Activated CD4-positive, alpha-beta T cell treated with anti-CD3 and anti-CD28 coated beads, Interleukin-2, amount 50 U/mL, for 1 hour (primary cell): ENCODE measurements at places on chromosomes 4 and X.

DNA sequence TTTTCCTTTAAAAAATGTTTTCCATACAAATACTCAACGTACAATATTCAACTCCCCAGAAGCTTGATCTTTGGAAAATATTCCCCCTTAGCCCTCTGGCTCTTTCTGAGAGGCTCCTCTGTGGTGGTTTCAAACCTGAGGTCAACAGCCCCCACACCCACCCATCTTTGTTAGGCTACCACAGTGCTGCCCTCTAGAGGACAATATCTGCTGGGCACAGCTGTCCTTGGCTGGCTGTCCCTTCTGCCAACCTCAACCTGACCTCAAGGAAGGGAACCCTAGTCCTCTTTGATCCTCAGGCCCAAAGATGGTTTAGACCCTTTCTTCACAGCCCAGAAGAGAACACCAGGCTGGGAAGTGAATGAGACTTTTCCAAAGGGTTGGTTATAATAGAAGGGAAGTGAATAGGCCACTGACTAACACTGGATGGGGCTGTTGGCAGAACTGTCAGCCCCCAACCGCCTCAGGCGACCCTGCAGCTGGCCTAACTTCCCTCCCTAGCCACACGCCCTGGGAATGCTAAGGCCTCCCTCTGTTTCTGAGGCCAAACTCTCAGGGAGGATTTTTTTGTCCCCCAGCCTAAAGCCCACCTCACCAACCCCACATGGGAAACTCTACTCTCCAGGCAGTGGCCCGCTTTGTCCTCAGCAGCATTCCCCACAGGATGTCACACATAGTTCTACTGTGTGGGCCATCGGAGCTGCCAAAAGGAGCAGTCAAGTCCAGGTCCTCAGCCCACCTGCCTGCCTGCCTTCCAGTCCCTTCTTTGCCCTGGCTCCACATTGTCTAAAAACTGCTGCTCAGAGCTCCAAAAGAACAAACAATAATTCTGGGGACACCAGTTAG lies 34.3 kb downstream of the NYX start:
- no peak for DNase-seq

DNA sequence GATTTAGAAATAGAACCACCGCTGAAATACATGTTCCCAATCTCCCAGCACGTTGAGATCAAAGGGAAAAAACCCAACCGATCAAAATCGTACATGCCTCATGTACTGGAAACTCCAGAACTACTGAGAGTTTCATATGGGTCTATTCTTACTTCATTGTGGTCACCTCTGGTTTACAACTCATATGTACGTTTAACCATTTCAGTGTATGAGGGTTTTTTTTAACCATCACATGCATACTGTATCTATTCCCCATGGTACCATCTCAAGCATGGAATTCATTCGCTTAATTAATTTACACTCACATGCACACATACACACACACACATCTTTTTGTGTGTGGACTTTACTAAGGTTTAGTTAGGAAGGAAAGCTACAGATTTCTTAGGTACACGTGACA lies 46.0 kb upstream of the CLNK start:
- DNase-seq, result no peak

DNA sequence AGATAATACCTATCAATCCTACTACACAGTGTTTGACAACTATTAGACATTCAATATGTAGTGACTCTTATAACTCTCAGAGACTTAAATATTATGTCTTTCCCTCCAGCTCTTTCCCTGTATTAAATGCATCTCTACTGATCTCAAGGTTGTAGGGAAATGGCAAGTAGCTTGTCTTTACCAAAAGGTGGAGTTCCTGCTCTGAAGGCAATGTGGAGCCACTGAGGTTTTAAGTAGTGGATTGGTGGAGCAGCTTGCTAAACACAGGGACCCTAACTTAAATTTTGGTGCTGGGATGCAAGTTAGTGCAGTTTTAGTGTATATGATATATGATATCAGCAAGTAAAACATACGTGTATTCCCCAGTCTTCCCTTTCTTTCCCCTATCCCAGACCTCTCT lies 13.1 kb downstream of the FNIP2 start:
- DNase-seq, result no peak

DNA sequence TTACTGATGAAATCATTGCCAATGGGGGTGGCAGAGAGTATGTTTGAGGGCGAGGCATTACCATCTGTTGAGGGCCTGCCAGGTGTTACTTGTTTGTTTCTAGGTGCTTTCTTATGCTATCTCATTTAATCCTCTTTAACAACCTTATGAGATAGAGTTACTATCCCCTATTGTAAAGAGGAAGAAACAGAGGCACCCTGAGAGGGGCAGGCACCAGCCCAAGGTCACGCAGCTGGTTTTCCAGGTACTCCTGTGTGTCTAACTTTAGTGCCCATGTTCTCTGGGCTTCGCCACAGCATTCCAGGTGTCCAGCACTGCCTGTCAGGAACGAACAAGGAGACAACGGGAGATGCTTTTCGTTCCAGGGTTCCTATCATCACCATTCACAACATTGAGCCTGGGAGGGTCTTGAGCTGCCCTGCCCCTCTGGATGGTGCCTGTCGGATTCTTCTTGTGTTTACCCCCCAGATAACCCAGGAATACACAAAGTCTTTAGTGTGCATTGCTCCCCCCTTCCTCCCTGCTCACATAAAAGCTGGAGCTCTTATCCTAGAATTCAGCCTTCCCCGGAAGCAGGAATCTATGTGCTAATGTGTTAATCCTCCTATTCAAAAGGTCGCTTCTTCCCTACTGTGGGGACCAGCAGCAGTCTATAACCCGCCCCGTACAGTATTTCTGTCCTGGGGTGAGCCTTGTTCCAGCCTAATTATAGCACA lies 24.9 kb upstream of the GPC4 start:
- DNase-seq, result no peak

DNA sequence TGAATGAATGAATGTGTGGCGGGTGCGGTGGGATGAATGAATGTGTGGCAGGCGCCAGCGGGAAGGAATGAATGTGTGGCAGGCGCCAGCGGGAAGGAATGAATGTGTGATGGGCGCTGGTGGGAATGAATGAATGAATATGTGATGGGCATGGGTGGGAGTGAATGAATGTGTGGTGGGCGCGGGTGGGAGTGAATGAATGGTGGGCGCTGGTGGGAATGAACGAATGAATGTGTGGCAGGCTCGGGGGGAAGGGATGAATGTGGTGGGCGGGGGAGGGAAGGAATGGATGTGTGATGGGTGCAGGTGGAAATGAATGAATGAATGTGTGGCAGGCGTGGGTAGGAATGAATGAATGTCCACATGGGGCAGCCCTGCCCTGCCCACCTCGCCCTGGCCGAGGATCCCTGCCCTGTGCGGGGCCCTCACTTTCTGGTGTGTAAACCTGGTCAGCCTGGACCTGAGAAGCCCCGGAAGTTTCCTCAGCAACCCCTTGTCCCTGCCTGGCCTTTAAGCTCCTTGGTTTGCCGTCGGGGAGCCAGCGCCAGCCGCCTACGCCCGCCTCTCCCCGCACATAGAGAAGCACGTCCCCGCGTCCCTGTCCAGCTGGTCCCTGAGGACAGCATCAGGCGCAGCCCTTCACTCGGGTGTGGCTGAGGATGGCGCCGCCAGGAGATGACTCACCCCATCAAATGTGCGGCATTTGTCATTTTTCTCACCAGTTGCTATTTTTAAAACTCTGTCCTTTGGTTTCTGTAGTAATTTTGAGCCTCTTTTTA lies 112.8 kb upstream of the LRPAP1 start:
- no peak for DNase-seq

DNA sequence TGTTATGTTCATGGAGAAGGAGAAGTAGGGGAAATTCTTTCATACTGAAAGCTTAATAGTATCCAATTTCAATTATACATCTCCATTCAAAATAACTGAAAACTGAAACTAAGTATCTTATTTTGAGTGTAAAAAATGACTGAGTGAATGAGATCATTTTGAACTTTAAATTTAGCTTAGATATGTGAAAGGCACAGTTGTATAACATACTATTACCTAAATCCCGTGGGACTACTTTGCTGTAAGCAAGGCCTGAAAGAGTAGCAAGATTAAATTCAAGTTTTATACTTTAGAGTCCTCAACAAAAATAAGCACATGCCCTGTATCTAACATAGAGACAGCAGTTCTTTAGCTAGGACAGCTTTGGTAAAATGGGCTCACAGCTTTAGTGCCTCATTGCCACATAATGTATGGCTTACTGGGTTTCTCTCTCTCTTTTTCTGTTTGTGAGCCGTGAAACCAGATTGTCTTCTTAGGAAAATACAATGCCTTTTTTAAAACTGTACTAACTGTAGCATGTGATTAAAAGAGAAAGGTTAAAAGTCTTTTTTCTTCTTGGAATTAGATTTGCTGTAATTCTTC lies 43.2 kb downstream of the GSTCD start:
- DNase-seq, result no peak

- DNase-seq, result no peak
These were observed 15.4 kb upstream of the TLR2 start for GRCh38 chr4:153668647-153669046.

GRCh38 chr4:127131527-127131926 lies 501.2 kb upstream of the INTU start:
- DNase-seq, result no peak

GRCh38 chr4:111639876-111640275 lies 505.4 kb upstream of the FAM241A start:
- no peak for DNase-seq
